ENCODE measurements at places on chromosomes 12 and 14.

GRCh38 chr14:103386713-103387329 lies 1.6 kb downstream of the MARK3 start:
- no peak for DNase-seq

GRCh38 chr14:72753044-72753710 lies 140.7 kb downstream of the DPF3 start:
- DNase-seq: no peak

GRCh38 chr14:58662759-58663158 lies 25.0 kb downstream of the DACT1 start:
- no peak for DNase-seq

DNA sequence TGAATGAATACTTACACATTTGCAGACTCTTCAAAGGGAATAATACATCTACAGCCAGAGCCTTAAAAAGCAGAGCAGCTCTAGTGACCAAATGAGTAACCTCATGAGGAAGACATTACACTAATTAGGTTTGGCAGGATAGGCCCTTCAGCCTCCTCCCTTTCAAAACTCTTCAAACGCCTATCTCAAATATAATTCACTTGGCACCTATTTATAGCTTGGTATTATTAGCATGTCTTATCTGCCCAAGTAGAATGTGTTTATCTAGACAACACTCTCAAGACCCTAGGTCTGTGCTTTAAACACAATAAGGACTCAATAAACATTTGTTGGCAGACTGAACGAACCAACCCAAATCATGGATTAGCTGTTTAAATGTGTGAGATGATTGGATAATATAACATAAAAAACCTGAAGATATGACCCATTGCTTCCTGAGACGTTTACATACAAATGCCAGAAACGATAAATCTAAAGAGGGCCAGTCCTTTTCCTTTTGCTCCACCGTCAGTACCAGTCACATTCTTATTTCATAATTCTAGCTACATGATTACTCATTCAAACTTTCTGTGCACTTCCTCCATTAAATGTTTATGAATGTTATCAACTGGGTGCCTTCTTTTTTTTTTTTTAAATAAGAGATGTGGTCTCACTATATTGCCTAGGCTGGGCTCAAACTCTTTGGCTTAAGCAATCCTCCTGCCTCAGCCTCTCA lies 123.3 kb downstream of the CEP83 start:
- no peak for DNase-seq

GRCh38 chr12:126907900-126908764 lies 1358.8 kb upstream of the TMEM132C start:
- no peak for DNase-seq

GRCh38 chr14:99318091-99318958 lies 46.3 kb upstream of the BCL11B start:
- DNase-seq: no peak

- no peak for DNase-seq
Measured at GRCh38 chr14:58744801-58745394, 107.1 kb downstream of the DACT1 start.

GRCh38 chr12:53657041-53657440 lies 18.8 kb downstream of the ATP5MC2 start:
- DNase-seq: no peak

DNA sequence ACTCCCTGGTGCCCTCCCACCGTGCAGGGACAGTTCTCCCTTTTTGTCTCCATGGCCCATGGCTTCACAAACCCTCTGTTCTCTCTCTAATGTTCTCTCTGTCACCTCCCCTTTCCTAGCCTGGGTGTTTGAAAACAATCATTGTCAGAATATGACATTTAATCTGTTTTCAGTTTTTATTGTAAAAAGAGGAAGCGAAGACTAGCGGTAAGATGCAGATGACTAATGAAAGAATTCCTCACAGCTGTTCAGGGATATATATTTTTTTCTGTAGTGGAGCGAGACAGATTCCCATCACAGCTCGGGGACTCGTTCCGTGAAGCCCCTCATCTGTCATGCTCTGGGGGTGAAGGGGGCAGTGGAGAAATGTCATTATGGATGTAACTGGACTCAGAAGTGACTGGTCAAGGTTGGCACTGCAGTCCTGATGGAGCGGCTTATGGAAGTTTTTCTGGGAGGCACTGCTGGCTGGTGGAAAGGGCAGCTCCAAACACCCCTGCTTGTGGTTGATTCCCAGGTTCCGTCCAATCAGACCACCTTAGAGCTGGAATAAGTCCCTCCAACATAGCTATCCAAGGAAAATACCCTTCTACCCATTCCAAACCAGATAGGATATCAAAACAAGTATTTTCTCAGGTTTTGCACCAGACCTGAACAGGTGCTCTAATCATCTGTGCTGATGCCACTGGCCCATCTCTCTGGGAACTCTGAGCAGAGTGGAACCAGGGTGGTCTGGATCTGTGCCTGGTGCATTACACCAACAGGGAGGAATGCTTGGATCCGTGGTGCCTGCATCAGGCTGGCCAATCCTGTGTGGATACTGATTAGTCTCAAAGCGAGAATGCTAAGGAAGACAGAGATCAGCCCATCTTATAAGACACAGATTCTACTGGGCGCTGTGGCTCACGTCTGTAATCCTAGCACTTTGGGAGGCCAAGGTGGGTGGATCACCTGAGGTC lies 84.7 kb downstream of the GPATCH2L start:
- DNase-seq: no peak

- no peak for DNase-seq
Measured at GRCh38 chr14:68792678-68792978, 239 bp downstream of the ZFP36L1 start.

DNA sequence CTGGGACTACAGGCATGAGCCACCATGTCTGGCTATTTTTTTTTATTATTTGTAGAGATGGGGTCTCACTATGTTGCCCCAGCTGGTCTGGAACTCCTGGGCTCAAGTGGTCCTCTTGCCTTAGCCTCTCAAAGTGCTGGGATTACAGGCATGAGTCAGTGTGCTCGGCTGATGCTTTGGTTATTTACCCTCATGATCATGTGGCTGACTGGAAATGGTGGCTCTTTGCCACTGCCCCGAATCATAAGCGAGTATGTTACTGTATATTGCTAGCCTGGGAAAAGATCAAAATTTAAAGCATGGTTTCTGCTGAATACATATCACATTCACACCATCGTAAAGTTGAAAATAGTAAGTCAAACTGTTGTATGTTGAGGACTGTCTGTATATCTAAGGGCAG lies 101.1 kb downstream of the RGS6 start:
- no peak for DNase-seq

DNA sequence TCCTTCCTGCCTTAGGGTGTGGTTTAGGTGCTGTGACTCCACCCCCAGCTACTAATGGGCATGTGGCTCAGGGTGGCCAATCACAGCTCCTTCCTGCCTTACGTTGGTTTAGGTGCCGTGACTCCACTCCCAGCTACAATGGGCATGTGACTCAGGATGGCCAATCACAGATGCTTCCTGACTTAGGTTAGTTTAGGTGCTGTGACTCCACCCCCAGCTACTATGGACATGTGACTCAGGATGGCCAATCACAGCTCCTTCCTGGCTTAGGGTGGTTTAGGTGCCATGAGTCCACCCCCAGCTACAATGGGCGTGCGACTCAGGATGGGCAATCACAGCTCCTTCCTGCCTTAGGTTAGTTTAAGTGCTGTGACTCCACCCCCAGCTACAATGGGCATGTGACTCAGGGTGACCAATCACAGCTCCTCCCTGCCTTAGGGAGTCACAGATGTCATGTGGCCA lies 163.9 kb downstream of the TBX5 start:
- no peak for DNase-seq

GRCh38 chr14:72943876-72944430 lies 17.7 kb downstream of the DCAF4 start:
- DNase-seq: no peak

GRCh38 chr14:76125511-76125910 lies 26.2 kb upstream of the GPATCH2L start:
- no peak for DNase-seq

- DNase-seq: no peak
Measured at GRCh38 chr12:112192475-112192874, 67.1 kb downstream of the TRAFD1 start.

DNA sequence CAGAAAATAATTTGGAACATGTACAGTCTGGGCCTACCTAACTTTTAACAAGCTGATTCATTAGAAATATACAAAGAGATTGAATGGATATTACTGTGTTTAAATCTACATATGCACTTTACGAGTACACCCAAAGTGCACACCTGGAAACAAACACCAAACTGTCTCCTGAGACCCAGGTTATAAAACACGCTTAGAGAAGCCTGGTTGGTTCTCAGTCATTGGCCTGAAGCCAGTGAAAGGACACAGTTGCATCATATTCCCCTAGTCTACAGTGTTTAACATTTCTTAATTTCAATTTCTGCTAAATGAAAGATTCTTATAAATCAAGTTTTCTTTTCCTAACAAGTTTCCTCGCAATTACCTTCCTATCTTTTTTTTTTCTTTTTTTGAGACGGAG lies 209.5 kb downstream of the FBXL14 start:
- DNase-seq: no peak

- DNase-seq: no peak
Measured at GRCh38 chr14:20630340-20631022, 11.0 kb downstream of the OR6S1 start.

GRCh38 chr14:75448209-75448608 lies 20.4 kb downstream of the JDP2 start:
- DNase-seq: no peak

- no peak for DNase-seq
Measured at GRCh38 chr12:129109174-129110001, 256.1 kb downstream of the GLT1D1 start.

GRCh38 chr12:74889563-74890236 lies 319.9 kb downstream of the KCNC2 start:
- DNase-seq: no peak

GRCh38 chr14:22464422-22465142 lies 124.4 kb downstream of the DAD1 start:
- no peak for DNase-seq

GRCh38 chr14:95885866-95886265 lies 9.2 kb downstream of the TUNAR start:
- DNase-seq: no peak

GRCh38 chr14:102629808-102630350 lies 37.4 kb downstream of the RCOR1 start:
- no peak for DNase-seq

DNA sequence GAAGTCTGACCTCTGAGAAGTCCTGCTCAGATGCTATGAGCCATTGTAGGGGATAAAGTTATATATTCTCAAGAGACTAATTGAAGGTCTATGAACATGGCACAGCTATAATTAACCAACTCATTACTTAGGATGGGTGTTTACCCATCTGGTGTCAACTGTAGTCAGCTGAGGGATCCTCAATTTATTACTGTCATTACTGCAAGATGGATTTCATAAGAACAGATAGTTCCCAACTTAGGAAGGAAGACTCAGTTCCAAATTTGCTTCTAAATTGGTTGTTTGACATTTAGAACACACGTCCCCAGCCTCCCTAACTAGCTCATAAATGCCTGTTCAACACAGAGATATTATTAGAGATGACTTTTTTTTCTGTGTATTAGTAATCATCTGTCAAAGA lies 81.4 kb downstream of the FRMD6 start:
- no peak for DNase-seq

DNA sequence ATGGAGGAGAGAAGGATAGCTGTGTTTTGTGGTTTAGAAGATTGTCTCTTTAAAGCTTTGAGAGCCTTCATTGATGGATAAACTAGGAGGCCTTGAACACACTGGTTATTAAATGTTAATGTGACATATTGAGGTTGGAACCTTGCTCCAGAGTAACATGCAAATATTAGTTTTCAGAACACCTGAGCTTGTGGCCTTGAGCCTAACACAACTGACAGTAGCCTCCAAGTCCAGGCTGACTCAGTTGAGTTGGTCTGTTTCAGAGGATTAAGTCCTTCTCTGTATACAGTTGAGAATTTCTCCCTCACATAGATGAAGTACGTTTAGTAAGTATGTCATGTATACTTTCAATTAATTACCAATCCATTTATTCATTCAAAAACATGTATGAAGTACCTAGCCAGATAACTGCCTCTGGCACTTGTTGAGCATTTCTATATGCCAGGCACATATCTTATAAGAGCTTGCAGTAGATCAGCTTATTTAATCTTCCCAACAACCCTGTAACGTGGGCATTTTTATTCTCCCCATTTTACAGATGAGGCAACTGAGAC lies 63.5 kb downstream of the ELK3 start:
- DNase-seq: no peak

DNA sequence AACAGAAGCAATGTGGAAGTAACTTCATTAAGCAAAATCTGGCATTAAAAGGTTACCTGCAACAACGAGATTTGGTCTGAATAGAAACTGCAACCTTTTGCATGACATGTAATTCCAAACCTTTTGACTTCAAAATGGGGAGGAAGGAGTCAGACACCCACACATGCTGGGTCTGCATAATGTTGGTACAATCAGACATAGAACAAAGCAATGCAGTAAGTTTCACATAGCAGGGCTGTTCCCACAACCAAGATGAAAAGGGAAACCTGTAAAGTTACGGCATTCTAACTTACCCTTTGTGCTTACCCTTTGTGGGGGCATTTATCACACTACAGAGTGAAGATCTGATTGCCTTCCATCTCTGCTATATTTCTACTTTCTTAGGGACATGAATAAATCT lies 10.1 kb upstream of the SLC35F4 start:
- no peak for DNase-seq

GRCh38 chr14:105477660-105478397 lies 3.2 kb downstream of the CRIP2 start:
- no peak for DNase-seq

DNA sequence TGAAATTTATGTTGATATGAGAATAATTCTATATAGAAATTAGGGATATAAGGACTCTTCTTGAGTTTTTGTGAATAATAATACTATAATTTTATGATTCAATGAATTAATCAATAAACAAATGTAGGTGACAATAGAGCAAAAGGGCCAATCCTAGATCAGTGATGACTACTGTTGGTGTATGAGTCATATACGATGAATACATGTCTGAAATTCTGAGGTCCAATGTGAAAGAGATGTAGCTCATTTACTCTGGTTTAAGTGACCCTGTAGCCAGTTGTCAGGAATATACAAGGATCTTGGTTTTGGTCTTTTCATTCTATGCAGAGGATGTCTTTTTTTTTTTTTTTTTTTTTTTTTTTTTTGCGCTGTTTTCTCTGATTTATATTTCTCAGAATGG lies 72.1 kb upstream of the RTL1 start:
- DNase-seq: no peak

DNA sequence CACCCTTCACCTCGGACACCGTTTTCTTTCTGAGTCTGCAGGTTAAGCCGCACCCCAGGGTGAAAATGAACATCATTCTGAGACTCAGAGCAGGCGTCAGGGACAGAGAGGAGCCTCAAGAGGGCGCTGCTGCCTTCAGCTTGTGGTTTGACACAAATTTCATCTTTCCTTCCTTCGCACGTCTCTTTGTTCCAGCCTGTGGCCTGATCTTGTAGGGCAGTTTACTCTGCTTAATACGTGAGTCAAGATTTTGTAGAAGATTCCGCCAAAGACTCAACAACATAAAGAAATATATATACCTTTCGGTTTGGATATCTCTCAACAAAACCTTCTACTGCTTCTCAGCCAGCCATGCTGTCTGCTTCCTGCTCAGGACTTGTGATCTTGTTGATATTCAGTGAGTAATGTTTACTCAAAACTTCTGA lies 329.3 kb upstream of the OR4E1 start:
- DNase-seq: peak; percentile 23

- DNase-seq: no peak
Measured at GRCh38 chr14:89469210-89470198, 52.5 kb upstream of the FOXN3 start.

GRCh38 chr14:102731101-102731870 lies 46.0 kb upstream of the TRAF3 start:
- no peak for DNase-seq

- no peak for DNase-seq
Measured at GRCh38 chr12:4420138-4420670, 25.4 kb downstream of the FGF6 start.

Measured in NCI-H1930 (cell line).